RCC 7860 (cell line): ENCODE measurements at places on chromosomes 7 and 10.

- peak; percentile 75 for DNase-seq
Observed at GRCh38 chr7:94087664-94088352, 83.7 kb upstream of the BET1 start.

- no peak for DNase-seq
Observed at GRCh38 chr10:3067118-3067858, at the start of gene PFKP. PFKP (plus strand) TSS chr10:3067548; CDS start chr10:3067596, 48 bp downstream.

DNA sequence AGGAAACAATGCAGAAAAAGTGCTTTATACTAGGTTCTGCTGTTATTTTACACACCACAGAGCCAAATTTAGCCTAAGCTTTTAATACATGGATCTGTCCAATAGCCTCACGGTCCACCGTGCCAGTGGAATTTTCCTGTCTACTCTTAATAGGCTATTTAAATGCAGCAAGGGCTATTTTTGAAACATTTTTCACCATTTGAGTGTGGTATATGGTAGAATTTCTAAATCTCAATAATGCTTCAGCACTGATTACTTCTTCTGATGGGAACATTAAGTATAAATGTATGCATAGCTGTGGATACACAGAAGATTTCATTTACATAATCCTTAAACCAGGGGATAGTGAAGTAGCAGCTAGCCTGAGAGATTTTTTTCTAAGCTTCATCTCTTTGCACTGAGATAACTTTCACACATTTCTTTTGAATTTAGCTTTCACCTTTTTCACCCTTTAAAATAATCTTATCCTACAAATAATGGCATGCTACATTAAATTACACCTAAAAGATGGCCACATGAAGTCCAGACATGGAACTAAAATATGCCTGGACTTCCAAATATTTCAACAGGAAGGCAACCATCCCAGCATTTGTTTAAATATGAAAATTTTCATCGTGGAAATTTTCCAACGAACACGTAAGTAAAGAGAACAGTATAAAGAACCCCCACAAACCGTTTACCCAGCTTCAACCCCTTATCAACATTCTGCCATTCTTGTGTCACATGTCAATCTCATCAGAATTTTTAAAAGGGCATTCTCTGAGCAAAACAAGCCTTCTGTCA, 45.4 kb downstream of the AMPH start:
- no peak for DNase-seq

DNA sequence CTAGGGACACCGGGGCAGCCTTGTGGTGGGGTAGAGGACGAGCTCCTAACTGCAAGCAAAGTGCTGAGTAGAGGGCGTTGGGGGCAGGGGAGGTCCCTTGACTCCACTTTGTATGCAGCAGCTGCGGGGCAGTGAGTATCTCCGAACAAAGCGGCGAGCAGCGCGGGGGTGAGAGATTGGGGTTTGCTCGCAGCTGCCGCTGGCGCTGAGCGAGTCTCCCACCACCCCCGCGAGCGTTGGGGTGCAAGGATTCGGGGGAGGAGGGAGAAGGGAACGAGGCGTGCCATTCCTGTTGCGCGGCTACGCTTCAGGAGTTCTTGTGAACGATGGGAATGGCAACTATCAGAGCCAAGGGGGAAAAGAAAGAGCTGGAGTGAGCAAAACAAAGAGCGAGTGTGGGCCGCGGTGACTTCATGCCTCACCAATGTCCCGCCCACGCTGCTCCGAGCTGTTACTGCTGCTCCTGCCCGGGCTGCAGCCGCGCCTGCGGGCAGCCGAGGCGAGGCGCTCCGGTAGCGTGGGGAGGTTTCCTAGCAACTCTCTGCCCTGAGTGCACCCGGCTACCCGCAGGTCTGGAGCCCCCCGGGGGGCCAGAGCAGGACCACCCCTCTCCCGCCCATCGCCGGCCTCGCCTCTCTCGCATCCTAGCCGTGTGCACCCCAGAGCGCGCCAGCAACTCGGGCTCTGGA, at the start of gene ITGB8:
ITGB8 (plus strand) TSS at position 662 of the 689 bp plus-strand sequence. CDS start 907 bp downstream, outside the sequence.
- peak; percentile 93 for DNase-seq

GRCh38 chr7:64892666-64893309, 10.3 kb upstream of the ZNF273 start:
- no peak for DNase-seq

DNA sequence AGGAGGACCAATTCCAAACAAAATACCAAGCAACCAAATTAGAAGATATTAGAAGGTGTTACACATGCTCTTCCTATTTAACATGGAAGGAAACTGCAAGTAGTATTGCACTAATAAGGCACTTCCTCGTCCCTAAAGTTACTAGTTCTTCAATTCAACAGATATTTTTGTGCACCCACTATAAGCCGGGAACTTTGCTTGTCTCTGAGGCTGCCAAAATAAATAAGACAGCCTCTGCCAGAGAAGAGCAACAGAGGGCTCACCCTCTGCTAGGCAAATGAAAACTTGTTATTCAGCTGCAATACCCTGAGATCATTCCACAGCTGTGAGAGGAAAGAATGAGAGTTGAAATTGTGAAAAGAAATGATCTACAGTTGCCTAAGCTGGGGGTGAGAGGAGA, 37.4 kb upstream of the GSAP start:
- DNase-seq = no peak

DNA sequence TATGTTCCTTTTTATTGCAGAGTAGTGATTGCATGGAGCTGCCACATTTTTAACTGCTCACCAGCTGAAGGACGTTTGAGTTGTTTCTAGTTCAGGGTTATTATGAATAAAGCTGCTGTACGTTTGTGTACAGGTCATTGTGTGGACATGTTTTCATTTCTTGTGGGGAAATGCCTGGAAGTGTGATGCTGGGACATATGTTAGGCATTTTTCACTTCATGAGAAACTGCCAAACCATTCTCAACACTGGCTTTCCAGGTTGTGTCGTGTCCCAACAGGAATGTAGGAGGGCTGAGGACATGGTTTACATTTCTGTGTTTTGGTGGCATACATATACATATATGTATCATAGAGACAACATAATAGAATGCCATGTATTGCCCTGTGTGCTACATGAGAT, 73.0 kb downstream of the NEURL1 start:
- DNase-seq = no peak

DNA sequence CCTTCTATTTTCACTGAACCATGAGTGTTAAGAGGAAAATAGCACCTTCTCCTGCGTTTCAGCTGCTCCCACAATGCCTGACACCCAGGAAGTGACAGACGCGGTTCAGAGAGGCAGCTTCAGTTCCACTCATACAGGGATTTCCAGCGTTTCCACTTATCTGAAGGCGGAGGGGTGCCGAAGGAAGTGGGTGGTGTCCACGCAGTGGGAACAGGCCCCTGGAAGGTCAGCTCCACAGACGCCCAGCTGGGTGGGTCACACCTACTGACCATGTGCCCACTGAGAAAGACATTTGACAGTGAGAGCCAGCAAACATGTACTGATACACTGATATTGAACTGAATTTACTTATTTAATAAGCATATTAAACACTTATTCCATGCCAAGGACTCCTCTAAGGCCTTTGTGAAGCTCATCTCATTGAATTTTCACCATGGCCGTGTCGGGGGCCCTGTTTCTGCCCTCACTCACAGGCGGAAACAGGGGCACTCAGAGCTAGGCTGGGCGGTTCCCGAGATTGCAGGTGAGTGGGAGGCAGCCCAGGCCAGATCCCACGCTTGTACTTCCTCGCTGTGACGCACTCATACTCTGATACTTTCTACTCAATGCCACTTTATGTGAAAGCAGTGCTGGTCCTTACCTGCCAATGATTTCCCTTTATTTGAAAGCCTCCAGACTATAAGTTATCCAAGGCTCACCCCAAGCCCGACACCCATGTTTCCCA, 96.8 kb downstream of the TCERG1L start:
- DNase-seq = no peak

- DNase-seq = no peak
Observed at GRCh38 chr10:14565199-14565598, 209.5 kb downstream of the FAM107B start.

DNA sequence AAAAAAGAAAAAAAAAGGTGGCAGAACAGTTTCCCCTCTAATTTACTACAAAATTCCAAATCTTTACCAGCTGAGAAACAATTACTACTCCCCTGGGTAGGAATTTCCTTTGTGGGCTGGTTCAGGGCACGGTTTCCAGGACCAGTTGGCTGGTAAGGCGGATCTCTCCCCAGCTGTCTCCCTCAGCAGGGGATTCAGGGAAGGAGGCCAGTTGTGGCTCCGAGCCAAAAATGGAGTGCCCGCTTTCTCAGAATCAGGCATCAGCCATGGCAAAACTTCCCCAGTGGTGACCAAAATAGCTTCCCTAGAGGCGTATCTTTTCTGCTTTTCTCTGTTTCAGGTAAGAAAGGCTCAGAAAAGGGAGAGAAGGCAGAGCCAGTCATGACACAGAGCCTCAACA, 91.2 kb downstream of the ZNF22 start:
- no peak for DNase-seq

DNA sequence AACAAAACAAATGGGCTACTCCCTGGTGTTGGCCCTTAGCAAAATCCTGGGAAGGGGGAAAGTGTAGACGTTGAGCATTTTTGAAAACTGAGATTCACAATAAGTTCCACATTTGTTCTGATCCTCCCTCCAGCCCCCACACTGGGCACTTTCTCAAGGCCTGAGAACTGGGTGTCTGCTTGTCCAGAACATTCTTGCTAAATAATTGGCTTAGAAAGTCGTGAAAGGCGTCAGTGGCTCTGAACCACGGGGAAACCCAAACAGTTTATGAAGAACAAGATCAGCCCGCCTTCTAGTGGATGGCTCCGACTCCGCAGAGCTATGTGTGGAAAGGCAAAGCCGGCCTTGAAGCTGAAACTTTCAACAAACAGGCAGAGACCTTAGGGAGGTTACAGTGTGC, 370.1 kb downstream of the PRPF18 start:
- DNase-seq = no peak

GRCh38 chr10:13894412-13895093, 307.8 kb downstream of the PRPF18 start:
- DNase-seq = peak; percentile 63

DNA sequence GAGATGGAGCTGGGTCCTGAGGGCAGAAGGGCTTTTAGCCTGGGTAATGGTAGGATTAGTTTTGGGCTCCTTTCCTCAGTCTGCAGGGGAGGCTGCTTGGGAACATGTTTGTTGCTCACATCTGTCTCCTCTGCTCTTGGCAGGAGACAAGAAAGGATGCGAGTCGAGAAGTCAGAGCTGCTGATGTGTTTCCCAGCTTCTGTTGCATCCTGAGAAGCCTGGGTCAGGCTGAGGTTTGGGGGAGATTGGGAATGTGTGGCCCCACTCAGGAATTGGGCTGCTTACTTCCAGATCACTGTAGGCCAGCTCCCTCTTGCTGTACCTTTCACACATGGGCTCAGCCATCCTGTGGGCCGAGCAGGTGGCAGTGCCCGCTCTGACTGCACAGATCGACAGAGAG, 79.2 kb downstream of the CCNY start:
- no peak for DNase-seq

GRCh38 chr10:60892571-60892970, 51.4 kb downstream of the RHOBTB1 start:
- no peak for DNase-seq

GRCh38 chr10:105068497-105068896, 427.4 kb downstream of the SORCS3 start:
- DNase-seq = peak; percentile 66

DNA sequence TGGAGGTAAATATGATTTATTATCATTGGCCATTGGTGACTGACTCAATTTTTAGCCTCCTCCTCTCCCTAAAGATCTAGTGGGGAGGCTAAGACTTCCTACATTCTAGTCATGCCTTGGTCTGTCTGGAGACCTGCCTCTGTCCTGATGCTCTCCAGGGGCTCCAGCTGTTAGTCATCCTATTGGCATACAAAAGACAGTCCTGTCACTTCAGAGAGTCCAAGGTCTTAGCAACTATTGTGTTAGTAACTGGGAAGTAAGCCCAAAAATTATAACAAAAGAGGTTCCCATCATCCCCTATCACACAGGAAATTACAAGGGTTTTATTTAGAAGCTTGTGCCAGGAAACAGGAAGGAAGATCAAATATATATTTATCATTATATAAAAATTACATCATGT, 400.6 kb upstream of the VSTM2A start:
- DNase-seq = no peak

GRCh38 chr7:104878577-104878976, 135.4 kb upstream of the KMT2E start:
- no peak for DNase-seq

GRCh38 chr7:42278344-42278743, 41.3 kb upstream of the GLI3 start:
- DNase-seq = no peak

DNA sequence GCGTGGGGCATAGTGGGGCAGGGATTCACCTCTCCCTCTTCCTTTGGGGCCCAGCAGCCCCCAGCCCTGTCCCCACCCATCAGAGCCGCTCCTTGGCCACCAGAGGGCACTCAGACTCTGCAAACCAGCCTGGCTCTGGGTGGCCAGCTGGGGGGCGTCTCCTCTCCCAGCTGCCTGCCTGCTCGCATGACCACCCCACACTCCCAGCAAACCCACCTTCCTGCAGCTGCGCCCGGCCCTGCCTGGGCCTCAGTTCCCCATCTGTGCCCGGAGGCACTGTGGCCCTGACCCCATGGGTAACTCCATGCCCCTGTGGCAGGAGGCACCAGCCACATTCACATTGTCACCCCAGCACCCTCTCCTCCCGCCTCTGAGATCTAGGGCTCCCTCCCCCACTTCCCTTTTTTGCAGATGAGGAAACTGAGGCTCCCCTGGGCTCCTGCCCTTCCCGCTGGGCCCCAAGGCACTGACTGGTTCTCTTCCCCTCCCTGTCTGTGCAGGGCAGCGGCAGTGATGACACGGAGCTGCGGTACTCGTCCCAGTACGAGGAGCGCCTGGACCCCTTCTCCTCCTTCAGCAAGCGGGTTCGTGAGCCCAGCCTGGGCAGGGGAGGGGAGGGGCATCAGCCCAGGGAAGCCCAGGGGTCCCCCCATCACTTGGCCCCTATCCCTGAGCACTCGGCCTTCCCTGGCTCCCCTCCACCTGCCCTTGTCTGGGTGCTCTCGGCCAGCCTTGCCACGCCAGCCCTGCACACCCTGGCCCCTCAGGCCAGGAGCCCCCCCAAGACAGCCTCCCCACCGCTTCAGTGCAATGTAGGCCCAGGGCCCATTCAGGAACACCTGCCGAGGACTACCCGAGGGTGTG, 6.9 kb upstream of the SH2B2 start:
- peak; percentile 50 for DNase-seq

DNA sequence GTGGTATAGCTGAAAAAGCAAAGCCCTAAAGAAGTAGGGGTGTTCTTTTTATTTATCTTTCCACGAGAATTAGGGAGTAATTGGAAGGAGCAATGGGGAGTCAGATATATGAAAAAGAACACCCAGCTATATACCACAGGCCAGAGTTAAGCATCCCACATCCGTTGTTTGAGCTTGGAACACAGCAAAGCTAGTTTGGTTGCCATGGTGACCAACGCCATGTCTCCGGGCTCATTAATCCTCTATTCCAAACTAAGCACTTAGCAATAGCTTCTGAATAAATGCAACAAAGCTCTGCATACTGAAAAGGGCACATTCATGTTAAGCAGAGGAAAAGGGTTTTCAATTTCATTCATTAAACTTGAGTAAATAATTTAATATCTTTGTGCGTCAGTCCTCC, 23.5 kb downstream of the ASB4 start:
- DNase-seq = peak; percentile 66

DNA sequence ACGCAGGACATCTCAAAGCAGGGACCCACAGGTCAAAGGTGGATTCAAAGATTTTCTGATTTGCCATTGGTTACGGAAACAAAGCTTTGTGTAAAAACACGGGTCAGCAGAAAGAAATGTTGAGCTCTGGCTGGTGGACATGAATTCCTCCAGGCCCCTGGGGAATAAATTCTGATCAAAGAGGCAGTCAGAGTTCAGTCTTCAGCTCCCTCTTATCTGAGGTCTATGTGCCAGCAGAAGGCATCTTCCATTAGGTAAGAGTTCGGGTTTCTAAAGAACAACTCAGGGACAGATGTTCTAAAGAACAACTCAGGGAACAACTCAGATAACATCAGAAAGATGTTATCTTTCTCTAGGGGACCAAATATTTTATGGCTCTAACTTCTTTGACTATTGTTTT, 64.9 kb upstream of the PALS2 start:
- DNase-seq = no peak
